Naive thymus-derived CD8-positive, alpha-beta T cell (primary cell): ENCODE measurements at places on chromosomes 3 and 15.

DNA sequence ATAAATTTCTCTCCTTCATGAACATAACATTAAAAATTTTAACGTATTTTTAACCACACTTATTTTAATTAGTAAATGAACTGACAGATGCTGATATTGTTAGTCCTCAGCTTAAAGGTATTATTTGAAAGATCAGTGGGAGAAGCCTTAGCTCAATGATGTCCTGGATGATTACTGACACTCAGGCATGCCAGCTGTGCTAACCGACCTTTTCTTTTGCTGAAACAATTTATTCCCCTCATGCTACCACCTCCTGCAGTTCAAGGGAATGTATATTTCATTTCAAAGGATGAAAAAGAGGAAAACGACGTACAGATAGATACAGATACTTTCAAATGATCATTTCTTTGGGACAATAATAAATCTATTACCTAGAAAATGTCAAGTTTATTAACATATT lies 620.8 kb downstream of the FGF12 start:
- DNase-seq = no peak

DNA sequence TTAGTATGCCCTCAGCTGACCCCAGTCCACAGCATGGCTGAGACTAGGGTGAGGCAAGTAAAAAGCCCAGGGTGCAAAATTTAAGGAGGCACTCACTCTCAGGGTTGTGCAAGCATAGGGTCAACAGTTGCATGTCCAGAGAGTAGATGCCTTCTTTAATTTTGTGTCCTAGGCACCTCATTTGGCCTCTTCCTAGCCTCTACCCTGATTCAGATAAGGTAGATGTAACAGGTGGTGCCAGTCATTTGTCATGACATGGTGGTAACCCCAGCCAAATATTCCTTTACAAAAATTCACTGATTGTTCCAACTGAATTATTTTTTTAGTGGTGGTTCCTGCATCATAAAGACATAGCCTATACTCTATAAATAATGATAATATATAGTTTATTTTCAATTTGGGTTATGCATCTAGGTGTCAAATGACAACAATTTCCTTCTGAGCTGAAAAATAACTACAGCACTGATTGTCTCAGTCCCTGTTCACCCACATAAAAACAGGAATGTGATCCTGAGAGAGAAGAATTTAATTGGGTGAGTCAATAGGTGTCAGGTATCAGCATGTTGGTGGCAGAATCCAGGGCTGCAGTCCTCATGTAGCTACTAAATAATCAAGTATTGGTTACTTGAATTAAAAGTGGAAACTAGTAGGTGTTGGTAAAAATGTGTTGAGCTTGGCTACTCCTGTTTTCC lies 44.2 kb upstream of the TIPARP start:
- DNase-seq = no peak

GRCh38 chr3:147383617-147384016 lies 22.7 kb downstream of the ZIC4 start:
- DNase-seq = no peak

GRCh38 chr3:111068574-111068973 lies 3.0 kb upstream of the NECTIN3 start:
- DNase-seq = no peak

DNA sequence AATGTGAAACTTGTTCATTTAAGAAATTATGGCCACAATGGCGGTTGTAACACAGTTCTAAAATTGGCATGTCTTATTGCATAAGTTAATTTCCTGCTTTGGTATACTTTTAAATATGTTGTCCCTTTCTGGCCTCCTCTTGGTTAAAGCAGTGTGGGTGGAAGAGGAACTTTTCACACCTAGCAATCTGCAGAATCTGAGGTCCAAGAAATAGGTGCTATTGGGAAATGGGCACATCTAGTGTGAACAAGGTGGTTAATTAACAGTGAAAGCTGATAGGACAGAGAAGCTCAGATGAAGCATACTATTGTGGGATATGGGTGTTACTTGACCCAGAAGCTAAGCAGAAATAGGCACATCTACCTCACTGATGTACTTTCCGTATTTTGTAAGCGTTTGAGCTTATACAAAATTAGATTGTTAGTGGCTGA lies 10.6 kb downstream of the CMC1 start:
- DNase-seq = no peak

DNA sequence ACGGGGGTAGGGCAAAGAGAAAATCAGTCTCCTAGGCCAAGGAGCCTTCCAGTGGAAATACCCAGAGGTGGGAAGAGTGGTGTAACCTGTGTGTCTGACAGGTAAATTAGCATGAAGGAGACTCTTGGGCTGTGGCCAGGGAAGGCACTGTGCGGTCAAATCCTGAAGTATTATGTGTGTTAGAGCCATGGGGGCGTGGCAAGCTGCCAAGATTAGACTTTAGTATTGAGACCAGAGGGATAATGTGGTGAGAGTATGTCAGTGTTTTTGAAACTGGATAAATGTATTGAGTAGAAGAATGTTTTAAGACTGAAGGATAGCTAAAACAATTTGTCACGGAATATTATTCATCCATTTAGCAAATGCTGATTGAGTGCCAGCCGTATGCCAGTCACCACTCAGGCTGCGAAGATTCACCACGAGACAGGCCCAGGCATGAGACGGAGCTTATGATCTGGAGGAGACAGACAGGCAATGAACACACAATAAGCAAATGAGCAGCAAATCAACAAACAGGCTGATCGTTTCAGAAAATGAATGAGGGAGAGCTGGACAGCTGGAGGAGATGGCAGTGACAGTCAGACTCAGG lies 445.9 kb downstream of the MCTP2 start:
- DNase-seq = no peak

DNA sequence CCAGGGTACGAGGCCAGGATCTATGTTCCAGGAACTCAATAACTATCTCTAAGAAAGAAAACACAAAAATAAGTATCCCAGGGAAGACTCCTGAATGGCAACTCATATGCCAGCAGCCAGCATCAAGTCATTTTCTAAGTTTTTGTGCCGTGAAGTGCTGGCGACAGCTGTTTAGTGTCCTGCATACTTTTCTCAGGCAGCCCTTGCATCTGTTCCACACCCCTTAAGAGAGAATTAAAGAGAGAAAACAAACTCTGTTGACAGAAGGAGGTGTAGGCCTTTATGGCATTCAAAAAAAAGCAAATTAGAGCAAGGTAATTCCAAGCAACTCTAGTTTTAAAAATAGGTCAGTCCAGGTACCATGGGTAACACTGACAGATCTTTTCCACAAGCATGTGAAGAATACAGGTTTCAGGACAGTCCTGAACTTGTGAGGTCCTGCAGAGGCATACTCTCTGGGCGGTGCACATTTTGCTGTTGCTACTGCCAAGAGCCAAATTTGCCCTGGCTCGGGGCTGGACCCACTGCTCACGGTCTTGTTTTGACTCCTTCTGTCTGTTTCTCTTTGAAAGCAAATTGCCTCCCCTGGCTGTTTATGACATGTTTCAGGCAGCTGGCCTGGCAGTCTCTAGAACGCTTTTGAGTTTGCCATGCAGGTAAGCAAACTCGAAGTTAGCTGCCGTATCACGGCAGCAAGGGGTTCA lies 252.1 kb upstream of the ADAMTS9 start:
- DNase-seq = no peak

DNA sequence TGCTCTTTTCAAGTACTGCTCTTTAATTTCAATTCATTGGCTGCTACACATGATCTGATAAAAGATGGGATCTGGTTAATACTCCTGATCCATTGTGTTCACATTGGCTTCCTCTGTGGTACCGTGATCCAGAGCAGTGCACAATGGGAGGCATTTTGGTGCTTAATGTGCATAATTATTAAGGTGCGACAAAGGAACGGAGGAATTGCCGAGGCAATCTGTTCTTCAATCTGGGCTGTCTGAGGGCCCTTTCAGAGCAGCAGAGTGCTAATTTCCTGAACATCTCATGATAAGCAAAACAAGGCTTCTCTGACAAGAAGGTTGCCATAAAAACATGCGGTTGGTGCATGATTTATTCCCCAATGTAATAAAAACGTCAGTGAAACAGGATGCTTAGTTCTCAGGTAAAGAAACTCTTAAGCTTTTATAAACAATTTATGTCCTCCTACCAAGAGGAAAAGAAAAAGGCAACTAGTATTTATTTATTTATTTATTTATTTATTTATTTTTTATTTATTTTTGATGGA lies 64.0 kb upstream of the EPHA3 start:
- no peak for DNase-seq

- DNase-seq = no peak
Measured at GRCh38 chr15:64643685-64644084, 131.7 kb downstream of the RBPMS2 start.
